ENCODE measurements at places on chromosomes 5 and 9.

- no peak for DNase-seq
These were observed 83.1 kb upstream of the LMNB1 start for GRCh38 chr5:126693806-126694205.

DNA sequence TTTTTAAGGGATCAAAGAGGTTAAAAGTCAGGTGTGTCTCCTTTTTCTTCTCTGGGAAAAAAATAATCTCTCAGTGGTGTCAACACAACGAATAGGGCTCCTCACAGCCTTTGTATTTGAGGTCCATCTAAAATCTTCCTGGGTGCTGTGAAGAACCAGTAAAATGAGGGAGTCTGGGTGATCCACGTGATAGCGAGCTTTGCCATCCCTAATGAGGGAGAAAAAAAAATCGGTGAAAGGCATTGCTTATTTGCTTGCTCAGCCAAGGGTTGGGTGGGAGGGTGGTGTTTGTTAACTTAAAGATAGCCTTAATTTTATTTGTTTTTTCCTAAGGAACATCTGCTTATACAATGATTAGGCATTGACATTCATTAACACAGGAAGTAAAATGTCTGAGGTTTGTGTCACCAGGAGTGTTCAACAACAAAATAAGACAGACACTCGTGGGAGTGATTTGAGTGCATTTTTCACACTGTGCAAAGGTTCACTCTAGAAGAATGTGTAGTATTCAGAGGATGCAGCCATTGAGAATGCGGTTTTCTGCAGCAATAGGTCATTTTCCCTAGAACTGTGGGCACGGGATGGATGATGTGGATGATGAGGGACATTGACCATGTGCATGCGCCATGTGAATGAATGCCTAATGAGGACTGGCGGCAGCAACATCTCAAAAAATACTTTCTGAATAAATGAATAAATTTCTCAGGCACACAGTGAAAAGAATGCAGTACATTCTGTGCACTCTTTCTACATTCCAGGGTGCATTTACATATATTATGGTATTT, 369.5 kb downstream of the NTRK2 start:
- no peak for DNase-seq

DNA sequence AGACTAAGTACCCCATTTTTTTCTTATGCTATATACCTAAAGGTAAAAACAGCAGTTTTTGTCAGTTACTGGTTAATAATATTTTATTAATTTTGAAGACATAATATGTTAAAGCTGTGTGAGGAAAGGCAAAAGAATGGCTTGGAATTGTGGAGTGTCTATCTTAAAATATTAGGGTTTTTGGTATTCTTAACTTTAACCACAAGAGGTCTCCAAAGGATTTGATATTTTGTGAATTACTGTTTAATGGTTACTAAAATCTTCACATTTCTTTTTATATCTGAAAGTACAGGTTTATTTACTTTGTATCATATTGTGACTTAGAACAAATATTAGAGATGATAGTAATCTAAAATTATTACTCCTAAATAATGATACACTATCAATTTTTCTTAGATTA, 32.0 kb upstream of the DHFR start:
- DNase-seq, result peak; percentile 14

DNA sequence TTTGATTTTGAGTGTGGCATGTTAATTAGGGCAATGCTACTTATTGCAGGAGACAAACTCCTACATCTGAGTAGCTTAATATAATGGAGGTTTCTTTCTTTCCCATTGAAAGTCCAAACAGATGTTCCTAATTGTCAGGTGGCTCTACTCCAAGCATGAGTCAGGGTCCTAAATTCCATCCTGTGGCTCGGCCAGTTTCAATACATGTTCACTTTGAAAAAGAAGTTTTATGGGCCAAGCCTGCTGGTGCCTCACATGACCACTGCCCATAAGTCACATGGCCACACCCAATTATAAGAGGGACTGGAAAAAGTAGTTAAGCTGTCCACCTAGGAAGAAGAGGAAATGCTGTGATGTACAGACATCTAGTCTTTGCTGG, 170.4 kb downstream of the ARRDC3 start:
- no peak for DNase-seq

GRCh38 chr9:89744255-89744648, 139.4 kb downstream of the GADD45G start:
- no peak for DNase-seq

DNA sequence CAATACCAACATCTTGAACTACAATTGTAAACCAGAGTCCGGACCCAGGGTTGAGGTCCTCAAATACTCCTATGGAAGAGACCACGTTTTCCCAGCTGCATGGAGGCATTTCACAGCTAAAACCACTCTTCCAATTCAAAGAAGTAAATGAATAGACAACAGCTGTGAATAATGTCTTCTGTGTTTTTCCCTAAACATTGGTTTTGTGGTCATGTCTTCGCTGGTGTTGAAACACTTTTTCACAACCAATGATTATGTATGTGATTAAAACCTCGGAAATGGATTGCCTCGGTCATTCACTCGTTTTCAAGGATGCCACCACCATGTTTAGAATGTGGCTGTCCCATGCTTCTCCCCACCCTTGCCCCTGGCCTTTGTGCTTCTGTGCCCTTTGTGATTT, 9.4 kb upstream of the TENT4A start:
- DNase-seq, result no peak

DNA sequence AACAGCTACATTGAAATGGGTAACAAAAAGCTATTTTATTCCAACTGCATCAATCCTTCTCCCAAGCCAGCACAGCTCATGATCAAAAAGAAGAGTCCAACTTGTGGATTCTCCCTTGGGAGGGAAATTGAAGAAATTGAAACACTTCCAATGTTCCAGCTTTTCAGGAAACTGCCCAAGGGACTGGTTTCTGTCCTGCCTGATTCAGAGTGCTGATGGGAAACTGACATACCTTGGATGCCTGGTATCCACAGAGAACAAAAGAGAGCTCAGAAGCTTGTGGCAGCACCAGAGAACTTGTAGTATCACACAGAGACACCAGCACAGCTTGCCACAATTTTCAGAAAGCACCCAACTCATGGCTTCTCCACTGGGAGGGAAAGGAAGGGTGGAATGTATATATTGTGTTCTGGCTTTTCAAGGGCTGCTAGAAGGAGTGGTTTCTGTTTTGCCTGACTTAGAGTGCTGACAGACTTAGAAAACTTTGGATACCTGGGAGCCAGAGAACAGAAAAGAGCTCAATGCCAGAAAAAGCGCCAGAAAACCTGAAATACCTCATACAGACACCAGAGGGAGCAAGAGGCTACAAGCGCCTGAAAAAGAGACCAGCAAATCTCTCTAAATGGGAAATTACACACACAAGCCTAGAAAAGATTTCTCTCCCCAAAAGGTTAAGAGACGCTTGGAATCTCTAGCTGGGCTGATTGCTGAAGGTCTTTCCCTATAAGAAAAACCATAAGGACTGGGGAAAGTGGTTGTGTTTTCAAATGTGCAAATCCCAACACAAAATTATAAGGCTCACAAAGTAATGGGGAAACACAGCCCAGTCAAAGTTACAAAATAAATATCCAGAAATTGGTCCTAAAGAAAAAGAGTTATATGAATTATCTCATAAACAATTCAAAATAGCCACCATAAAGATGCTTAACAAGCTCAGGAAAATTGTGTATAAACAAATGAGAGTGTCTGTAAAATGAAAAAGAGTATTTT, 178.8 kb downstream of the SPOCK1 start:
- peak; percentile 80 for DNase-seq

GRCh38 chr9:32596096-32596865, 23.3 kb upstream of the NDUFB6 start:
- DNase-seq, result no peak

DNA sequence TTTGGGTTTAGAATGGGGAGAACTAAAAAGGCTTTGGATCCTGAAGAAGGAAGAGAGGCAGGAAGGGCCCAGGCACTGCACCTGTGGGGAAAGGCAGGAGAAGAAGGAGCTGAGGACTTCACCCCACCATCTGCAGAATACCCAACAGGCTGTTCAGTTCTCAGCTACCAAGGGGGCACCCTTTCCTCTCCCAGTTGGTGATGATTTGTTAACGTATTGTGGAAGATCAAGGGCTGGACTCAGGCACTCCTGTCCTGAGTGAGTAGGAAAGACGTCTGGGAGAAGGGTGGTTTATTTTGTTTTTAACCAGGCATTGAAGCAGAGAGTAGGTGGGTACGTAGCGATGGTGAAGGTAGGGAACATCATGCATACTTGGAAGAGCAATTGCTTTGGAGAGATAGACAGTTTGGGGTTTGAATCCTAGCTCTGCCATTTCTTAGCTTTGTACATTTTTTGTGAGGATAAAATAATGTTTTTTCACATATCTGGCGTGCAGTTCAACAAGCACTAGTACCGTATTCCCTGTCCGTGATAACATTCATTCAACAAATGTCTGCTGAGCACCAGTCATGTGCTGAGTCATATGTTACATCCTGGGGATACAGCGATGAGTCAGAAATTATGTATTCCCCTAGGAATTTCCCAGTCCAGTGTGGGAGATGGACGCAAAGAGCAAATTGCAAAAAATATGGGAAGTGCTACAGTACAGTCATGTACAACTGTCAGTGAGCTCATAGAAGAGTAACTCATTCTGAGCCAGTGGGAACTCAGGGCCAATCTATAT, 2.1 kb downstream of the MSANTD3 start:
- DNase-seq, result peak; percentile 56

- DNase-seq, result peak; percentile 84
These were observed 188.8 kb downstream of the CSNK1G3 start for GRCh38 chr5:123700624-123701287.

DNA sequence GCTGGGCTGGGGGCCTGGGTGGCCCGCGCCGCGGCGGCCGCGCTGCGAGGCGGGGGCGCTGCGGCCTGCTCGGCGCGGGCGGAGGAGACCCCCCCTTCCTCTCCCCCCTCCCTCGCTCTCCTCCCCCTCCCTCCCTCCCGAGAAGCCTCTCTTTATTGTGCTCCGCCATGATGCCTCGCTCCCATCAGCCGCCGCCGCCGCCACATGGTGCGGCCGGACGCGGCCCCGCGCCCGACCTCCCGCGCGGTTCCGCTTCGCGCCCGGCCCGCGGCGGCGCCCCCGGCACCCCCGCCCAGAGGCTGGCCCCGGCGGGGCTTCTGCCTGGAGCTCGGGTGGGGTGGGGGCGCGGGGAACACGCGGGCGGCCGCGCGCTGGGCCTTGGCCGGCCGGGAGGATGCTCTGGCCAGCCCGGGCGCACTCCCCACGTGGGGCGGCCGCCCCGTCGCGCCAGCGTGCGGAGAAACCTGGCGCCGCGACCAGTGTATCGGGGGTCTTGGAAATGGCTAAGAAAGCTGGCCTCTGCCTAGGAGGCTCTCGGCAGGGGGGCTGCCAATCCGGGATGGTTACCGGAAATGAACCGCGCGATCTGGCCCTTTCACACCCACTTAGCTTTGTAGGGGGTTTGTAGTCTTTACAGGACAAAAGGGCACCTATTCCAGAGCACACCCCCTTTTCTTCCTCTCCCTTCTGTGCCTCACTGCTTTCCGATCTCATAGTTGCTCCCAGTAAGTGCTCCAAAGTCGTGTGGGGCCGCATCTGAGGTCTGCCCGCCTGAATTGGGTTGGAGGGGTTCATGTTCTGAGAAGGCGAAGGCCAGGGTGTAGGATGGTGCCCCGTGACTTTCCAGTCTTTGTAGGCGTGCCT, 1.0 kb downstream of the SET start:
- DNase-seq, result peak; percentile 70

DNA sequence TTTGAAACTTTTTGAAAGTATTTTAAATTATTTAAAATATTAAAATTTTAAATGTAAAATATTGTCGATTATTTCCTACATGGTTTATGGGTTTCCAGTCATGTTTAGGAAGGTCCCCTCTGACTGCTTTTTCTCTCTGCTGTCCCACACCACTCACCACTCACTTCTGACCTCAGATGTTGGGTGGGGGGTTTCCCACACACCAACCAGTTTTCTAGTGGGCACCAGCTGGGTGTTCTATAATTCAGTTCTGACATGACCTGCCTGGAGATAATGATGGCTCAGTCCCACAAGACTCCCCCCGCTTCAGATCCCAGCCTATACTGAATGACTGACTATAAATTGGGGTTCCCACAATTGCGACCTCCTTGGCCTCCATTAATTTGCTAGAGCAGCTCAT, 310.4 kb downstream of the GADD45G start:
- no peak for DNase-seq

DNA sequence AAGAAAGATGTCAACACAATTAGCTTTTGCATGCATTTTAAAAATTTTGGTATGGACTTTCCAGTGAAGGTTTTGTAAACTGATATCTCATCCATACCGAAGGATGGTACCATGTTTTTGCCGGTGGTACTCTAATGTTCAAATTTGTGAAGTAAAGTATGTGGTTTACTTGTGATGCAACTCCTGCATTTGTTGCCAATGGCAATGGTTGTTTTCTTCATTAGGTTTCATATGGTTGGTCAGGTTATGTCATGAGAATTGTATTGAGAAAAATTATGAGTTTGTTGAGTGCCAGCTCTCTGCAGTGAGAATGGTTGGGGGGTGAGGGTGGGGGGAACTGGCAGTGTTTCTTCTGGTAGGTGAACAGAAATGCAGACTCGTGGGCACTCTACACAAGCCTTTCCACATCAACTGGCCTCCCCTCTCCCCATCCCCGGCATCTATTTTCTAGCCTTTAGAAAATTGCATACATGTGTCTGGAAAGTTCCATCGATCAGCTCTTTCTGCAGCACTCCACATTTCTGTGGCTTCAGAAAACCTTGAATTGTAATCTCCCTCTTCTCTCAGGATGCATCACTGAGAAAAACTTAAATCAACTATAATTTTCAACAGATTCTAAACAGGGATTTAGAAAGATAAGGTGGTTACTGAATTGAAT, 107.7 kb downstream of the PDE4D start:
- no peak for DNase-seq

DNA sequence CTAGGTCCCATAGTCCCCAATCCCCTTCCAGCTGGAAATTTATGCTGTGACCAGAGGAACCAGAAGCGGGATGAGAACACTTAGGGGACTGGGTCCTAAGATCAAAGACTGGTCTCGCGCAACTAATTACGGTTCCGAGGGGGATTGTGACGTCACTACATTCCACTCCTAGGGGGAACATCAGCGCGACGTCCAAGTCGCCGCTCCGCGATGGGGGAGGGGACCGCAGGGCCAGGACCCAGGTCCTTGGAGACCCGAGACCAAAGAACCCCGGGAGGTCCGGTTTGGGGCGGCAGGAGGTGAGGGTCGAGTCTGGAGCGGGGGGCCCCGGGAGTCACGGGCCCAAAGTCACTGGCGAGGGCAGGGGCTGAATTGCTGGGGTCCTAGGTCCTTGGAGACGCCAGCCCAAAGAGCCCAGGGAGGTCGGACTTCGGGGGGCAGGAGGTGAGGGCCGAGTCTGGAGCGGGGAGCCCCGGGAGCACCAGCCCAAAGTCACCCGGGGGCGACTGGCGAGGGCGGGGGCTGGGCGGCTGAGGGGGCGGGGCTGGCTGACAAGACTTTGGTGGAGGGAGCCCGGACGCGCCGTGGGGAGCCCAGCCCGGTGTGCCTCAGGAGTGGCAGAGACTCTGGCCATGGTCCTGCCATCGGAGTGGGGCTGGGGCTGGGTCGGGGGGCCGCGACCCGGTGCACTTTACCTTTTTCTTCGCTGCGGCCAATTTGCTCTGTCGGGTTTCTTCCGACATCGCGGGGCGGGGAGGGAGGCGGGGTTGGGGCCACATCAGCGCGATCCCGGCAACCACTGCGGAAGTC, at the start of gene GOLGA2:
Gene GOLGA2, minus strand, starts transcription at position 810 of the 810 bp plus-strand sequence. Its CDS starts 31 bp downstream, at position 779.
- DNase-seq, result peak; percentile 74

- DNase-seq, result no peak
These were observed 251.6 kb downstream of the ADGRV1 start for GRCh38 chr5:90810211-90810610.

All from mesendoderm (in vitro differentiated cells).